Stimulated activated CD4-positive, alpha-beta T cell treated with anti-CD3 and anti-CD28 coated beads, Interleukin-2, amount 100 ng/mL, for 24 hours (primary cell): ENCODE measurements at places on chromosomes 6 and 20.

- DNase-seq: peak; percentile 20
Observed at GRCh38 chr6:109449795-109450673, 5.5 kb downstream of the MICAL1 start.

DNA sequence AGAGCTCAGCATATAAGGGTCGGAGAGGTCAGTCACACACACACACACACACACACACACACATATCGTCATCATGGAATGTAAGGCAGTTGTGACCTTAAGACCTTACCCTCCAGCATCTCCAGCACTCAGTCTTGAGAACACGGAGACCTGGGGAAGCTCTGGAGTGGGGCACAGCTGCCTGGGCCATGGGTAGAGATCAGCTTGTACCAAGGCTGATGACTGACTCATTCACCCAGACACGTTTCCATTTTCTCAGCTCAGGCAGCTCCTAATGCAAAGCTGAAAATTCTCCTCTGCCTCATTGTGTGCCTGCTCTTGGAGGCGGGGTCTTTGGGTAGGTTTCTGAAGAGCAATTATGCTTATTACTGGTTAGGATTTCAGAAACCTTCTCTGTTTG is 38.3 kb upstream of the PDYN start:
- DNase-seq: no peak

DNA sequence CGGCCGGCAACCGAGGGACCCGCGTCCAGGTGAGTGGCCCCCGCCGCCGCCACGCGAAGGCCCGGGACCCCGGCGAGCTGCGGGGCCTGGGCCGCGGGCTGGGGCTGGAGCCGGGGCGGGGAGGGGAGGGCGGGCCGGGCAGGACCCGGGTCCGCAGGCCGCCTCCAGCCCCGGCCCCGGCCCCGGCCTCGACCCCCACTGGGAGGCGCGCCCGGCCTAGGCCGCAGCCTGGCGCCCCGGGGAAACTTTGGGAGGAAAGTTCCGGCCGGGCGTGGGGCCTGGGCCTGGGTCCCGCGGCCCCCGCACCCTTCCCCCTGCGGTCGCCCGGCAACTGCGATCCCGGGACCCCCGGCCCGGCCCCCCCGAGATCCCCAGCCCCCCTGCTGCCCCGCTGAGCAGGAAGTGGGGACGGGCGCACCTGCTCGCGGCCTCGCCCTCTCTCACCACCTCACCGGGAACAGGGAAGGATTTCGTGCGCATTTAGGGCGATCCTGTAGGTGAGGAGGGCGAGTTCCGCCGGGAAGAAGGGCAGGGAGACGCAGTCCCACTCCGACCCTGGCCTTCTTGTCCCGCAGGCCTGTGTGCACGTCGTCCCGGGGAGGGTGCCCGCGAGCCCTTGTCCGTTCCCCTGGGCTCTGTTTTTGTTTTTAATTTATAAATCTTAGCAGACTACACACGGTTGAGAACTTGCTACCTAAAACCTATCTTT is 402 bp downstream of the OSBPL2 start:
- no peak for DNase-seq

DNA sequence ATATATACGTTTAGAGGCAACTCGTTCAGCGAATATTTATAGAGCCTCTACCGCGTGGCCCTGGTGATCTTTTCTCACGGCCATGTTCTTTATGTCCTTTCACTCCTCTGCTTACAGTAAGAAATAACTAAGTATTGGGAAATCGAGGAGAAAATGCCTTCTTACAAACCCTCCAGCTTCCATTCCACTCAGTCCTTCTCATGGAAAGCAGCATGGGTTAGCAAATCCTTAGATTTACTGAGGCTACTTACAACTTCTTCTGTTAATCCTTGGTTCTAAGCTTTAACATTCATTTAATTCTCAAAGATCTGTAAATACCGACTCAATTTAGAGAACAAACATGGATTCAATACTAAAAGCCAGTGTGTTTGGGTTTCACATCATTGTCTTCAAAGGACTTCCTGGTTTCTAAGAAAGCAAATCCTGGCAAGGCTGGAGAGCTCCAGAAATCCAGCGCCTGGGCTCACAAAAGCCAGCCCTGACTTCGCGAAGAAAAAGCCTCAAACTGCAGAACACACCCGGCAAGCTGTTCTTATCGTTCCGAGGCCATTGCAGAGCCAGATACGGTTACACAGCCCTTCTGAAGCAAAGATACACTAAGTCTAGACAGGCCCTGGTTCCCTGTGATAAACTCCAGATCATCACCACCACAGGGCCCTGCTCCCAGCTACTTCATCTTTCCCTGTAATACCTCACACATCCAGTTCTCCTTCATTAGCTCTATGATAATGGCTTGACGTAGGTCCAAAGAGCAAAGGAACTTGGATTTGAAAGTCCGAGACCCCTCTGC is 19.2 kb downstream of the AGPAT4 start:
- DNase-seq: no peak
